ENCODE measurements at places on chromosomes 2 and 18. TPM values are rescaled to one million over a fixed set of nuclear protein-coding genes. Genes with fewer than 3 reads are reported as not detected.

GRCh38 chr2:197599285-197599965 is 76.0 kb downstream of the RFTN2 start:
- DNase-seq: peak; percentile 9

- no peak for DNase-seq
Measured at GRCh38 chr2:183614799-183615435, 490.7 kb downstream of the NUP35 start.

- DNase-seq: no peak
Measured at GRCh38 chr2:239726631-239727181, 298.4 kb downstream of the NDUFA10 start.

GRCh38 chr2:198857246-198857645 is 600.5 kb downstream of the SATB2 start:
- no peak for DNase-seq

GRCh38 chr2:173296235-173296634 is 58.4 kb upstream of the CDCA7 start:
- no peak for DNase-seq

- no peak for DNase-seq
Measured at GRCh38 chr18:47975105-47975504, 44.6 kb upstream of the SMAD2 start.

DNA sequence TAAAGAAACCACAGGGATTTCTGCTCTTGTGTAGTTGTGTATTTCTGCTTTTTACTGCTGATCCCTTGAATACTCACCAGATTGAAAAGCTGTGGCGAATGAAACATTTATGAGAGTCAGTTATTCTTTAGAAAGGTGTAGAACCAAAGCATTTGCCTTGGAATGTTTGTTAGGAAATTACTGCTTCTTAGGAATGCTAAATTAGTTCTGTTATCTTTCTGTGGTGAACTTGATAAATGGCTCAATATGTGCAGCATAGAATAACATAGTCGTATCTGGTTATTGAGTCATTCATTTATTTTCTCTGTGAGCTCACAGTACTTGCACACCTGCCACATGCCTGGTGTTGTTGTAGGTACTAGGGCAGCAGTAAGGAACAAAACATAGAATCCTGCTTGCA is 57.0 kb upstream of the FAM237A start:
- DNase-seq: peak; percentile 53

DNA sequence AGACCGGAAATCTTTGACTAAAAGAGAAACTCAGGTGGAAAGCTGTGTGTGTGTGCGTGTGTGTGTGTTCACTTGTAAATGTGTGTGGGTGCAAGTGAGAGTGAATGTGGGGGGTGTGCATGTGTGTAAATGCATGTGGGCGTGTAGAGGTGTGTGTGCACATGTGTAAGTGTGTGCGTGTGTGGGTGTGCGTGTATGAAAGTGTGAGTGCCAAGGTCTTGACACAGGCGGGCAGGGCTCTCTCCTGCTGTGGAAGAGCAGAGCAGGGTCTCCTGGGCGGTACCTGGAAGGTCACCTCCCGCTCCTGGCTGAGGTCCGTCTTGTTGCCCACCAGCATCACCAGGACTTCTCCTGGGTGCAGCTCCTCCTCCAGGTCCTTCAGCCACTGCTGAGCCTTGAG is 10.6 kb downstream of the PRLH start:
- no peak for DNase-seq

DNA sequence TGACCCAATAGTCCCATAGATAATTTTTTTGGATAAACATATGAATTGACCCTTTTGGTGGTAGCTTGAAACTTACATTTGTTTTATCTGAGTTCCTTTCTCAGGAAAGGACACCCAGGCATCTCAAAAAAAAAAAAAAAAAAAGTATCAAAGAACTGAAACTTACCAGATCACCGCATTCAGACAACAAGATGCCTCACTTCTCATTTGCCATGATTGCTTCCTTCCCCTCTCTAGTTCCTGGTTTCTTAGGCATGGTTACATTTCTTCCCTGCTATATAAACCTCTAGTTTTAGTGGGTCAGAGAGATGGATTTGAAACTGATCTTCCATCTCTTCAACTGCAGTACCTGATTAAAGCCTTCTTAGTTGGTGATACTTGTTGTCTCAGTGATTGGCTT is 240.1 kb downstream of the ACKR3 start:
- no peak for DNase-seq

GRCh38 chr2:95301876-95302641 is 4.9 kb downstream of the KCNIP3 start:
- DNase-seq: no peak

GRCh38 chr2:173104156-173104555 is 28.5 kb downstream of the MAP3K20 start:
- DNase-seq: no peak

- DNase-seq: no peak
Measured at GRCh38 chr18:42182728-42183700, 228.0 kb downstream of the PIK3C3 start.

DNA sequence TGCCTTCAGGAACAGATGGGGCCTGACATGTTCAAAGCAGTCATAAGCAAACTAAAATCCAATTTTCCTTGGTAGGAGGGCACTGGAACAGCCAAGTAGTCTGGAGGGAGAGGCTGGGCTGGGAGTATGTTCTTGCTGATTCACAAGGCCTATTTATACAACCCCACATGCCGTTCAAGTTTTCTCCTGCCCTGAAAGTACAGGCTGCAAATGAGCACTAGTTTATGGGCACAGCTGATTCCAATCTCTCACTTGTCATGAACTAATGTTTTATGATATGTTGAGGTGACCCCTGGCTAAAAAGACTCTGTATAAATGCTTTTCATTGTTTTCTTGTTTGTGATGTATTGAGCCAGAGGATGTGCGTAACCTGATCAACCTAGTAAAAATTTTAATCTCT is 183.4 kb upstream of the SRD5A2 start:
- no peak for DNase-seq

- no peak for DNase-seq
Measured at GRCh38 chr2:143629340-143629739, 500.1 kb downstream of the ARHGAP15 start.

Gene SULT1C2
- not detected for total RNA-seq

GRCh38 chr2:222353993-222354392 is 55.2 kb upstream of the PAX3 start:
- peak; percentile 26 for DNase-seq
